Stimulated activated CD4-positive, alpha-beta T cell treated with anti-CD3 and anti-CD28 coated beads, Interleukin-4, amount 100 ng/mL, for 48 hours (primary cell): ENCODE measurements at places on chromosomes 5 and 9.

DNA sequence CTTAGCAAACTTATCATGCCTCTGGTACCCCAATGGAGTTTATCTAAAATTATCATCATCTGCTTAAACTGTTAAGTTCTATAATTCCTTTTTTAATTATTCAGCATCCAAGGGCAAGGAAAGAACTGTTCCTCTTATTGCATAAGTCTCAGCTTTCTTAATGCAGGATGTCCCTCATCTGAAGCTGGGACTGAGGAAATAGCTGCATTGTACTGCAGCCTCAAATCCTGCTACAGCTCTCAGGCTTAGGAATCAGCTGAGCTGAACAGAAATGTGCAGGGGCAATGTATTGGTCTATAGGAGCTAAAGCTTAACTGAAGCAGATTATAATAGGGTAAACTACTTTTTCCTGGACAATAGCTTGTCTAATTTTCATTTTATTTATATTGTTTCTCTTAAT is 48.0 kb downstream of the HAPLN1 start:
- no peak for DNase-seq

DNA sequence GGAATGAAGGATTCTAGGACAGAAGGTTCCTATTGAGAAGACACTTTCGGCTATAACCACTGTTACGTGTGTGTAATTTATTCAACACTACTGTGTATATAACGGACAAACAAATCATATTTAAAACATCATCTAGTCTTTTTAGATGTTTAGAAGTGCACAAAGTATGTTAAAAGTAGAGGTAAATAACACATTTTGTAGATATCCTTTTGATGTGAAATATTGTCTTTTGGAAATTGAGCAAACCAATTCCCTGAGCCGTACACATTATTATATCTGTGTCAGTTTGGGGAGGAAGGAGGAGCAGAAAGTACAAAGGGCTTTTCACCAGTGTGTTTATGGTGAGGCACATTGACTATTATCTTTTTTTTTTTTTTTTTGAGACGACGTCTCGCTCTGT is 39.1 kb upstream of the ANKRD18A start:
- DNase-seq: no peak

- no peak for DNase-seq
Observed at GRCh38 chr5:96318569-96319110, 114.4 kb downstream of the PCSK1 start.

- DNase-seq: no peak
Observed at GRCh38 chr9:72554221-72554641, 32.8 kb downstream of the TMC1 start.

- DNase-seq: no peak
Observed at GRCh38 chr9:4506490-4506889, 16.2 kb downstream of the SLC1A1 start.

- DNase-seq: no peak
Observed at GRCh38 chr9:112005939-112006338, 109.3 kb downstream of the UGCG start.
